ENCODE measurements at places on chromosomes 1 and 21. TPM values are rescaled to one million over a fixed set of nuclear protein-coding genes. Genes with fewer than 3 reads are reported as not detected.

- no peak for DNase-seq
These were observed 1111.7 kb upstream of the B3GALT2 start for GRCh38 chr1:194298007-194298598.

DNA sequence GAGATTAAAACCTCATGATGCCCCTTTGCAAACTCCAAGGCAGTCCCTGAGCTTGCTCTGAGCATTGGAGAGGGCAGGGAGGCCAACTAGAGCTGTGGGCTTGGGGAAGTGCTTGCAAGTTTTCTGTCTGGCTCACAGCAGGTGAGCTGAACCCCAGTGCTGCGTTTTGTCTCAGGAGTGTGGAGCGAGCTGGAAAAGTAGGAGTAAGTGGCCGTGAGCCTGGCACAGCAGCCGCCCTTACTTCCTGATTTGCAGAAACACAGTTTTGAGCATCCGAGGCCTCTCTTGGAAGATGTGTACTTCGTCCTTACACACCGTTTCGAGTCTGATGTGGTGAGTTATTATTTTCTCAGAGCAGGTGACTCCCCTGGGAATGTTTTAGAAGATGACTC, 221.2 kb upstream of the C1orf174 start:
- DNase-seq, result no peak

Gene GSTM1
- total RNA-seq, result not detected

Gene LCE1F
- not detected for total RNA-seq

Gene FLG2
- total RNA-seq, result not detected

Gene CLEC20A
- total RNA-seq, result not detected

All from SJCRH30 (cell line).